ENCODE measurements at places on chromosomes 12 and 14.
A peak's percentile ranks its signal among the peaks of the same experiment; 100 is the strongest.

DNA sequence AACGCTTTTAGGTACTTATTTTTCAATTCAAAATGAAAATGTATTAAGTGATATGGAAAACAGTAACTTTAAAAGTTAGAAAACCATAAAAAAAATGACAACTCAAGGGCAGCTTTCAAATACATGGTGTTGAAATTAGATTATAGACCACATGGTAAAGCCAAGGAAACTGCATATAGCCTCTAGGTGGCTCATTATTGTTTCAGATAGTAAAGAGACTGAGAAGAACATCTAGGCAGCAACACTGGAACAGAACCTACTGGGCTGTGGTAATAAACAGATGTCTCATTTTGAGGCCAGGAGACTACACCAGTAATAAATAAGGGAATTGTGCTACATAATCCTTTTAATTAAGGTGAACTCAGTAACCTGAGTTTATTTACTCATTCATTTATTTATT lies 13.0 kb downstream of the FBXO33 start:
- no peak for DNase-seq

GRCh38 chr14:26621807-26622560 lies 24.2 kb upstream of the NOVA1 start:
- no peak for DNase-seq

GRCh38 chr14:105491366-105491973 lies 424 bp downstream of the TEDC1 start:
- no peak for DNase-seq

DNA sequence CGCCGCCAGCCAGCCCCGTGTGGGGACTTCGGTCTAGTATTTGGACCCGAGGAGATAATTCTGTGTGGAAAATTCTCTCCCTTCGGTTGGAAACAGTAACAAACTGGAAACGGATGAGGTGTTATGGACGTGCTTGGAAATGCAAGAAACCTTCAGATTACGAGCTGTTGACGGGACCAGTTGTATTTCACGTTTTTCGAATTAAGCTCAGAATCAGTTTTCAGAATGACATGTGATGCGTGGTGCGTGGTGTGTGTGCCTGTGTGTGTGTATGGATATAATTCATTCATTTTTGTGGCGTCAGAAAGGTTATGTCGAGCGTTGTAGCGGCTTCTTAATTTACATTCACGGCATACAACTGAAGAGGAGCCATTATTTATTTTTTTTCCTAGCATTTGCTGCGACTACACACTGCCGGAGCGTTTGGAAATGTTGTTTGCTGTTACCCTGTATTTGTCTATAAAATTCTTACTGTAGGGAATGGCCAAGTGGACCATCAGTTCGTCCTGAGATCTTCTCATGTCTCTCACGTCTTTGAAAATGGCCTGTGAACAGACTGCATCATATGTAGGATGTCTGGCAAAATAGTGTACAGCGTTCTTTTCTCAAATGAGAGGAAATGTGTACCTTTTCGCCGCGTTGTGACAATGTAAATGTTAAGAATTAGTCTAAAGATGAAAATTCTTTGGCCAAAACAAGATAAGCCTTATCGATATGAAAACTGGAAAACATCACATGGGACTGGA lies 1.3 kb downstream of the TRAF3 start:
- DNase-seq, result no peak

DNA sequence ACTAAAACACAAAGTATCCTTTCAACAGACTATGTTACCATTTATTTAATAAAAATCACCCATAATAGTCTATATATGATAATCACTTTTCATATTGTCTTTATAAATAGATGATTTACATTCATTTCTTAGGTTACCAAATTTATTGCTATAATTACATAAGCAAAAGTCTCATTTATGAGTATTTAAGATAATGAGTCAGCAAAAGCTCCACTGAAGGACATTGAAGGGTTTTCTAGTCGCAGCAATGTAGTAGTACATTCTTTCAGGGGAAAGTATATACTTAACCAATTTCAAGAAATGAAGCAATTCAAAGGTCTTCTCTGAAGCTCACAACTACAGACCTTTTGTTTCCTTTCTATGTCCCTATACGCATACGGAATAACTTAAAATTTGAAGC lies 110.9 kb downstream of the NOVA1 start:
- no peak for DNase-seq

DNA sequence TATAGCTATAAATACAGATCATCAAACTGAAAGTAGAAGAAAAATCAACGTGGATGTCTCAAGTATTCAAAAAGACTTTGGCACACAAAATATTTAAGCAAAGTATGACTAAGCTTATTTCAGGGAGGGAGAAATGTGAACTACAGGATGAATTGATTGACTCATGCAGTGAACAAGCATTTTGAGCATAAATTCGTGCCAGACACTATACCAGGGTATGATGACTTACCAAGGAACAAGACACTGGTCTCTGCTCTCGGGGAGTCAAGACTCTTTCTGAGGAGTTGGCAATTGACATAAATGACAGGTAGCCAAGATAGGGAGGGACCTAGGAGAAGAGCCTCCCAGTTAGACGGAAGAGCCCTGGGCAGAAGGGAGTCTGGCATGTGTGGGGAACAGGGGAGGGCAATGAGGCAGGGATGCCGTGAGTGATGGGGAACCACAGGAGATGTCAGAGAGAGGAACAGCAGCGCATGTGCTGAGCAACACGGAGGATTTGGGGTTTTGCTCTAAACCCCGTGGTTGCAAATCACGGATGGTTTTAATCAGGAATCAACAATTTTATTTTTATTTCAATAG lies 115.2 kb downstream of the TMEM132D start:
- DNase-seq, result no peak

GRCh38 chr12:23921099-23921856 lies 28.2 kb downstream of the SOX5 start:
- DNase-seq, result no peak

DNA sequence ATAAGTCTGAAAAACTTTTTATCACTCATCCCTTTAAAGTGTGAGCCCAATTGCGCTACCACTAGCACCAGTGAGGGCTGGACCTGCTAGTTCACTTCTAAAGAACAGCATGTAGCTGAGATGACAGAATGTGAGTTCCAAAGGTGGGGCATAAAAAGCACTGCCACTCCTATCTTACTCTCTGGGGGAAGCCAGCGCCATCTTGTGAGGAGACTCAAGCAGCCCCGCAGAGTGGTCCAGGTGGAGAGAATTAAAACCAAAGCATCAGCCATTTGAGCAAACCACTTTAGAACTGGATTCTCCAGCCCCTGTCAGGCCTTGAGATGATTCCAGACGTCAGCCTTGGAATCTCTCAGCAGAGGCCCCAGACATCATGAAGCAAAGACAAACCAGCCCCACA lies 39.9 kb downstream of the TMEM132D start:
- no peak for DNase-seq

- no peak for DNase-seq
Measured at GRCh38 chr12:44875417-44875953, 630 bp downstream of the NELL2 start.

- DNase-seq, result no peak
Measured at GRCh38 chr14:58243790-58244555, 670 bp upstream of the PSMA3 start.

GRCh38 chr12:24808651-24809050 lies 140.2 kb downstream of the BCAT1 start:
- no peak for DNase-seq

DNA sequence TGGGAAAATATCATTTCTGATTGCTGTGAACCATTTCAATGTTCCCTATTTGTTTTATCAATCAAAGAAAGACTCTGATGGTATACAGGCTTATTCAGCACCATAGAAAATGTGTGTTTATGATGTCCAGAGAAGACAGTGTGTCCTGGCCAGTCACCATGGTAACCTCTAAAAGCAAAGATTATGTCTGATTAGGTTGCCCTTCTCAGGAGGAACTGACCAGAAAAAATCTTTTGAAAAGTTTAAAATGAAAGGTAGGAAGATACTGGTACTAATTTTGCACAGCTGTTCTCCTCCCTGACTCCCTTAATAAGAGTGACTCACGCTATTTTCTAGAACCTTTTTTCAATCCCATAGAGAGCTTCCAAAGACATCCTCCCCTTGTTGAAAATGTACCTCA lies 391.8 kb upstream of the DCN start:
- no peak for DNase-seq

GRCh38 chr12:130966443-130967030 lies 12.8 kb downstream of the ADGRD1 start:
- DNase-seq, result no peak

- no peak for DNase-seq
Measured at GRCh38 chr14:106586098-106586704, 1059.8 kb downstream of the TMEM121 start.

GRCh38 chr12:54053751-54054741 lies at the start of gene HOXC4:
HOXC4 (plus strand) TSS chr12:54053835; CDS start chr12:54053923, 88 bp downstream.
- DNase-seq, result peak; percentile 93

GRCh38 chr14:24240110-24240918 lies 2.1 kb downstream of the TINF2 start:
- no peak for DNase-seq

GRCh38 chr12:43099691-43100163 lies 452.3 kb downstream of the ADAMTS20 start:
- DNase-seq, result no peak

- no peak for DNase-seq
Measured at GRCh38 chr12:12561371-12562015, 1.2 kb downstream of the DUSP16 start.

DNA sequence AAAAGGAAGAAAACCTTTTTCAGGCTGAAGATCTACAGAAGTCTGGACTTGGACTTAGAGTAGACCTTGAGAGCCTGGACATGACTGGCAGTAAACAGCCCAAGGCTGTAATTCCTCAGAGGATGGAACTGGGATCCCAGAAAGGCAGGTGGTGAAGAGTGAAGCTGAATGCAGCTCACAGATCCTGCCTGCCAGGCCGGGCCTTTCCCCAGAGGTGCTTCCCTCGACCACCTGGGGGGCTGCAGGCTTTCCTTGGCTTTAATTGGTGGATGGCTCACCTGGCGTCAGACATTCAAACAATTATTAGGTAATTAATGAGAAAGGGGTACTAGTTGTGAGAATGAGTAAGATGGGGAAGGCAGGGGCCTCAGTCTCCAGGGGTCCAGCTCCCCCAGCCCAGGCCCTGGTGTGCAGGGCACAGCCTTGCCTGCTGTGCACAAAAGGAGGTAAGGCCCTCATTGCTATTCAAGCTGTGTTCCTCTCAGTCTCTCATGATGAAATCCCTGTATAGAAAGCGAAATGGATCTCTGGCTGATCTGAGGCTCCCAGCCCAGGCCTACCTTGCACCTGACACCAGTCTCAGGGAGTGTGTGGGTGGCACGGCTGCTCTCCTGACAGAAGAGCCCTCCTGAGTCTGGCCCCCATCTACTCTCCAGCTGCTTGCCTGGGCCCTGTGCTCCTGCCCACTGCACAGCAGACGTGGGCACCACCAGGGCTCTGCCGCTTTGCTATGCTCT lies 63.0 kb upstream of the TCL1A start:
- DNase-seq, result no peak

DNA sequence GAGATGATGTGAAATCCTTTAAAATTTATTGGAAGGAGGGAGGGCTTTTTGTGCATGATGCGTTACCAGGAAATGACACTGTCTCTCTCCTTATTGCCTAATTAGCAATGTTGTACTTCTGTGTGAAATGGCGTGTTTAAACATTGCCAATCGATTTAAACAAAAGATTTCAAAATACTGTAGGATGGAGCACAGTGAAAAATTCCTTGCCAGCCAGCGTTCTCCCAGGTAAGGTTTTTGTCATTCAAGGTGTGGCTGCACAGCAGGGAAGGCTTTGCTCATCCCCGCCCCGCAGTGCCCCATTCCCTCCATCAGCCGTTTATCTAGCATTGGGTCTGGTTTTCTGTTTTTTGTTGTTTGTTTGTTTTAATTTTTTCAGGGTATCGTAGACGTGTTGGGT lies 137.3 kb downstream of the CACNA1C start:
- no peak for DNase-seq

DNA sequence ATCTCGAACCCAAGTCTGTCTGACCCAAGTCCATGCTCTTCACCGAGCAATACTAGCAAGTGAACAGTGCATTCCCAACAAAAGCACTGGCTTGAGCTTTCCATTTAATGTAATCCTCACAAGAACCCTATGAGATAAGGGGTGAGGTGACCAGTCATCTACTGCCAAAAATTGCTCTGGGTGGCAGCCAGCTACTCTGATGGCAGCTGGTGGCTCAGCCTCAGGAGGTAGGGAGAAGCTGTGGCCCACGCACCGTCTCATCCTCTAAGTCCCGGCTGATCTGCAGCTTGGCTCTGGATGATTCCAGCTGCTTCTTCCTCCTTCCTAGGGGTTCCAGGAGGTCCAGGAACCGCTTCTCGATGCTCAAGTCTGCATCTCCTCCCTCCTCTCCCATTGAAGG lies 75.2 kb downstream of the PLEKHG3 start:
- no peak for DNase-seq

- DNase-seq, result no peak
Measured at GRCh38 chr12:67068204-67068731, 200.9 kb upstream of the CAND1 start.

GRCh38 chr14:24343795-24344660 lies 4.2 kb upstream of the RIPK3 start:
- no peak for DNase-seq

GRCh38 chr12:77152623-77153193 lies 87.3 kb upstream of the E2F7 start:
- peak; percentile 39 for DNase-seq

DNA sequence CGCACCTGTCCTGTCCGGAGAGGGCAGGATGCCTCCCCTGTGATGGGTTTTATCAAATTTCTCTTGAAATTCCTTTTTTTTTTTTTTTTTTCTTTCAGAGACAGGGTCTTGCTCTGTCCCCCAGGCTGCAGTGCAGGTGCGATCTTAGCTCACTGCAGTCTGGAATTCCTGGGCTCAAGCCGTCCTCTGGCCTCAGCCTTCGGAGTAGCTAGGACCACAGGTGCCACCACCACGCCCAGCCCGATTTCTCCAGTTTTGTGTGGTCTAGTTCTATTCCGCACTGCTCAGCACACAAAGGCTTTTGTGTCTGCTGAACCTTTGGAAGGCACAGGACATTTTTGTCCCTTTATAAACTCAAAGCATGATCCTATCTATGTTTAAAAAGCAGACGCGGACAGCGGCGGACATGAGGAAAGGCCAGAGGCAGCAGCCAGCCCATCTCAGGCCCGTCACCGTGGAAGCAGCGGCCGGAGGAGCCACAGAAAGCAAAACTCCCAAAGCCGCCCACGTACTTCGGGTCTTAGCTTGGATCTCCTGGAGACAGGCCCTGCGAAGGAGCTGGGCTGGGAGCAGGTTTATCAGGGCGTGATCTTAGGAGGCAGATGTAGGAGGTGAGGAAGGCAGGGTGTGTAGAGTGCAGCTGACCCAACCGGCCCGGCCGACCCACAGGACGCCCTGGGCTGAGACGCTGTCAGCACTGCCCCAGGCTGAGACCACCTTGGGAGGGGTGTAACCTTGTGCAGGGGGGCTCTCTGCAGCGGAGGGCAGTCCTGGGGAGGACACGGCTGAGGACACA lies 30.9 kb upstream of the FBRSL1 start:
- no peak for DNase-seq

- no peak for DNase-seq
Measured at GRCh38 chr12:93734784-93735183, 57.6 kb downstream of the CRADD start.

DNA sequence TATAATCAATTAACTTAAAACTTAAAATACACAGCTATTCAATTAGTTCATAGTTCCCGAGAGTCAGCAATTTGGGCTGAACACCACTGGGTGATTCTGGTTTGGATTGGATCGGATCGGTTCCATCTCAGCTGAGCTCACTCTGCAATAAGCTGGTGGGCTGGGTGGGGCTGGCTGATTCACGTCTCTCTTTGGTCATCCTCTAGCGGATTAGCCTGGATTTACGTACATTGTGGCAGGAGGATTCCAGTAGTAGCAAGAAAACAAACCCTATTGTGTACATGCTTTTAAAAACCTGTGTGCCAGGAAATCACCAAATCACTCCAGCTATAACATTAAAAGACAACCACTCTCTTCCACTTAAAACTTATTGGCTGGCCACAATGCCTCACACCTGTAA lies 3.2 kb upstream of the CLEC4C start:
- DNase-seq, result no peak
